ENCODE measurements at places on chromosomes 5 and 9.
A peak's percentile ranks its signal among the peaks of the same experiment; 100 is the strongest.

DNA sequence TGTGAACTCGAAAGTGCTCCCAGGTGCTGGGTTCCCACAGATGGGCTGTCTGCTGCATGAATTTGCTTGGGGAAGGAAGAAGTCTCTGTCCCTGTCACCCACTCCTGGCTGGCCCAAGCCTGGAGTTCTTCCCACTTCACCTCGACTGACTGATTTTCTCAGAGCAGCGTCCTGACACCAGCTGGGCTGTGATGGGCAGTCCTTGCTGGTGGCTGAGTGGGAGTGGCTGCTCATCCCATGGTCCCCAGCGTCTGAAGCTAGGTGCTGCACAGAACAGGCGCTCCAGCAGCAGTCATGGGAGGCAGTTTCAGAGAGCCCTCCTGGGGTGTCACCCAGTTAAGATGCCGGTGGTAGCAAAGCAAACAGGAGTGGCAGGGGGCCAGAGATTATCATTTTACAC, 10.1 kb upstream of the NEURL1B start:
- no peak for DNase-seq

DNA sequence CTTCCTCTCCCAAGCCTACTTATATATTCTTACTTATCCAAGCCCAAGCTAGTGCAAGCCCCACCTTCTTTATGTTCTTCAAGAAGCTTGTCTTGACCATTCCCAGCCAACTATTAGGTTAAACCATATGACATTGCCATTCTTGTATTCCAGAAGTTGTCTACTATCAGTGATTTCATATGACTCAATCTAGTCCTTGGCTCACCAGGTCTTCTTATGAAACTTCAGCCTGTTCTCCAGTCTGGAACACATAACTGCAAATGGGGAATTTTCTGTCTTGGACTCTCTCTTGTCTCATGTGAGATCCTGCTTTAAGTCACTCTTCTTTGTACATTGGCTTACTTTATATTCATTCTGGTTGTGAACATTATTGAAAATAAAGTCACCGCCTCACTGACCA, 130.7 kb downstream of the TTLL11 start:
- no peak for DNase-seq

DNA sequence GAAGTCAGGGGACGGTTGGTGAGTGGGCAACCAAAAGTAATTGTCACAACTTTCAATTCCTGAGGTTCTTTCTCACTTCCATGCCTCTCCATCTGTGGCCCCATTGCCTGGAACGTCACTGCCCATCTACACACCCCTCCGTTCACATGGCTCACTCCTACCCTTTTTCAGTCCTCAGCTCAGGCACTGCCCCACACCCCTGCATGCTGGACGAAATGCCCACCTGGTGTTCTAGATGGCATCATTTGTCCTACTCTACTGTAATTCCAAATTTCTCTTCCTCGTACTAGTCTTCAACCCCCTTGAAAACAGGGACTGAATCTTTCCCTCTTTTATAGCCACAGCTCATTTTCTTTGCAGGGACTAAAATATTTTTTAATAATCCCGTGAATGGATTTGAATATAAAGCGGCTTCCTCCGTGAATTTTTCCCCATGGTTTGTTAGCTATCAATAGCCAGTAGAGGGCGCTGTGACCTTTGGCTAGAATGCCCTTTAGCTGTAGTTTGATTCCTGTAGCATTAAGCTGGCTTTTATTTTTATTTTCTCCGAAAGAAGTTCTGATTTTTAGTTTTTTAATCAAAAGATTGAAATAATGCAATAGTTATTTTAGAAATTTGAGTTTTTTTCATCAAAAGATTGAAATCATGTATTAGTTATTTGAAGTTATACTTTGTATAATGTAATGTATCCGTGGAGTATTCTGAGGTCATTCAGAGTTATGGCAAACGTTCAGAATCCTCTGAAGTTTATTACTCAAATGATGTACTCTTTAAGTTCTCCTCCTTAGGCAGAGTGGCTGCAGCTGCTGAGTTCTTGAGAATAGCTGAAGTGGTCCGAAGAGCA, 232.1 kb downstream of the SH3GL2 start:
- peak; percentile 44 for DNase-seq

DNA sequence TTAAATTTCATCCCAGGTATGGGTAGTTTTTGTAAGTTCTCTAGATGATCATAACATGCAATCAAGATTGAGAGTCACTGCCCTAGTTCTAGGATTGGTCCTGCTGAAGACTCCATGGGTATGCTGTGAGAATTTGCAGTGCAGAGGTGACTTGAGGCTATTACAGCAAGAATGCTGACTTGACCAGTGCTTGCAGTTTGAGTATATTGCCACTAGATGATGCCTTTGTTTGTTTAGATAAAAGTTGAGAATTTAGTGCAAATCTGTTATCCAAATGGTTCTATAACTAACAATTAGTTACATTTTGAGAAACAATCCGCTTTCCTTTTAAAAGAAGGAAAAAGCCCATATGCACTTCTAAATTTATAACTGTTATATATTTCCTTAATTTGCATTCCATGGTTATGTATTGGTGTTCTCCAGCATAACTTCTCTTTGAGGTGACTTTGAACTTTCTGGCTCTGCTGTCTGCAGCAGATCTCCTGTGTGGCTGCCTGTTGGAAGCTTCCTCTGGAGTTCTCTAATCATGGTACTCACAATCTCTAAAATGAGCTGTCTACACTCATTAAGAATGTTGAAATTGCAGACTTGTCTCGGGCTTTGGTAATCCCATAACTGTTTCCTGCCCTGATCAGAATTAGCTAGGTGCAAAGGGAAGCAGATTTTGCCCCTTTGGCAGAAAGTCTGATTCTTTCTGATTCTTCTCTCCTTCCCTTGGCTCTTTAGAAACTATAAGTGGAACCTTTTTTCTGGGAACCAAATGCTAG, 24.9 kb downstream of the MELK start:
- no peak for DNase-seq

DNA sequence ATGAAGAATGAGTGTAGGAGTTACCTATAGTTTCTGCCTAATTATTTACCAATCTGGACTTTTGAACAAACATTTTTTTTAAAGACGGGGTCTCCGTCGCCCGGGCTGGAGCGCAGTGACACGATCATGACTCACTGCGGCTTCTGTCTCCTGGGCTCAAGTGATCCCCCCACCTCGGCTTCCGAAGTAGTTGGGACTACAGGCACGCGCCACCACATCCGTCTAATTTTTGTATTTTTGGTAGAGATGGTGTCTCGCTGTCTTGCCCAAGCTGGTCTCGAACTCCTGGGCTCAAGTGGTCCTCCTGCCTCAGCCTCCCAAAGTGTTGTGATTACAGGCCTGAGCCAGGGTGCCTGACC, 1.5 kb downstream of the CTNNA1 start:
- DNase-seq, result peak; percentile 13

DNA sequence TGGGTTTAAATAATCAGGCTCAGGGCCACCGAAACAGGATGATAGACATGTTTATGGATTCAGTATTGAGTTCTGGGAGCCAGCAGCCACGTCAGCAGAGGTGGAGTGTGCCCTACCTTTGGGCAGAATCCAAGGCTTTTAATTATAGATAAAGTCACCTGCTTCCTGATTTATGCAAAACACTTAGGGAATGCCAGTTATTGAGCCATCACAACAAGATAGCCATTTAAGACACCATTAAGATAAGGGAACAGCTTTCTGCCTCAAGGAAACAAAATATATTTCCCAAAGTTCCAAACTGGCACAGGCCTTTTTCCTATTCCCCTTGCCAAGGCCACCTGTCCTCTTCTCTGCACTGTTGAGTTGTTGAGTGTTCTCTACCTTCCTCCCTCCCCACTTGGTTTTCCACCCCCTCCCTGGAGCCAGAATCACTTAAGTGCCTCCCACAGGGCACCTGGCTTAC, 2.4 kb downstream of the CCL28 start:
- DNase-seq, result no peak

DNA sequence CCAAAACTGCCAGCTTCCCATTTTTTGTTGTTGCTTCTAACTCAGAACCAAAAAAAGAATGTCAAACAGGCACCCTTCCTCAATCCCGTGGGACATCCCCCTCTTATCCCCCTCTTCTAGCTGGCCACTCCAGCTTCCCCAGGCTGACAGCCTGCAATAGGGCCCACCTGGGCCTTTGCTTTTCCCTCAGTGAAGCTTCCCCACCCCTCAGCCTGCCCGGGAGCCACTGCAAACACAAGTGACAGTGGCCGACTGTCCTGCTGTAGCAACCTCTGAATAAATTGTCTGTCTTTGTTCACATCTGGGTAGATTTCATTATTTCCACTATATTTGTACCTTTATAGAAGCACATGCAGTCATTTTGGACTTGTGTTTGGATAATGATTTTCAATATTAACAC, 245.3 kb downstream of the GADD45G start:
- DNase-seq, result no peak

GRCh38 chr5:119079318-119079921, 8.5 kb downstream of the DMXL1 start:
- no peak for DNase-seq

- DNase-seq, result no peak
Observed at GRCh38 chr5:146726891-146727290, 151.7 kb downstream of the PPP2R2B start.

- DNase-seq, result no peak
Observed at GRCh38 chr9:81549500-81550206, 139.7 kb downstream of the TLE1 start.

- DNase-seq, result no peak
Observed at GRCh38 chr5:176596689-176597416, 13.1 kb downstream of the GPRIN1 start.

DNA sequence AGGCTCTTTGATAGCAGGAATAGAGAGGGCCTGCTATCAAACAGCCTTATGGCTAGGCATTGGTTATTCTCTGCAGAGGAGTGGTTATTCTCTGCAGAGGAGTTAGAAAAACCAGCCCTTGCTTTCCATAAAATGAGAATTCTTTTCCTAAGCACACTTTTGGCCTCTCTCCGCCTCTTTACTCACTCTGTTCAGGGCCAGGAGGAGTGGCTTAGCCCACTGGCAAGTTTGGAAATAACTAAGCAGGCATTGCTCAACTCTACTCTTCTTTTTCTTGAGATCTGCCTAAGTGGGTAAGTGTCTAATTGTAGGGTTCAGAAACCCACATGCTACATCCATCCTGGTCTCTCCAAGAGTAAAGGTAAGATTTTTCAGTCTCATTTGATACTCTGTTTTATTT, 341.7 kb downstream of the KIAA0825 start:
- DNase-seq, result no peak

DNA sequence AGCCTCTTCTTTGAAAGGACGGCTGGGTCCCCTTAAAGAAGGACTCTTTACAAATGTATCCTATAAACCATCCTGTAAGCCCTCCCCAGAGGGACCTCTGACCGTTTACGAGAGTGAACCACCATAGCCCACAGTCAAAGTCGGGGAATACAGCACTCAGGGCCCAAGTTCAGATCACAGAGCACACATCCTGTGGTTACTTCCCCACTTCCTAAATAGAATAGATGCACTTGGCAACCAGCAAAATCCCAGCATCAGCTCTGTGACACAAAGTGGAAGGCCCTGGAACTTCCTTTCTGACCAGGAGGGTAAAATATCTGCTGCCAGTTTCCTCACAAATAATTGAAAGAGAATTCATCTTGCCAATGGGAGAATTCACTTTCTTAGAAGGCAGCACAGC, 6.9 kb upstream of the IGFBPL1 start:
- no peak for DNase-seq

DNA sequence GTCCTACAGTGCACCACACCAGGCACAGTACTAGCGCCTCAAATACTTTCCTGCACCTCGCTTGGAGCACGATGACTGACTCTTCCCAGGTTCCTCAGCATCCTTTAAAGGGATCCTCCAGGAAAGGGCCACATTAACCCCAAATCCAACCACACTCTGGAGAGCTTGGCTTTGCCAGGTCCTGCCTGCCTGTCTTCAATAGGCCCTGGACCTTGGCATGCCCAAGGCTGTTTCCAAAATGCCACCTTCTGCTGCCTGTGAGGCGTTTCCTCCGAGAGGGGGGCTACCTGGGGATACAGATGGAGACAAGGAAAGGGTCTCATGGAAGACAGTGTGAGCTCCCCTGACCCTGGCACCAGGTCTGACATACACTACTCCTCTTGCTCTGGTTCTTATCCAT, 169.9 kb downstream of the DAB2IP start:
- DNase-seq, result no peak

DNA sequence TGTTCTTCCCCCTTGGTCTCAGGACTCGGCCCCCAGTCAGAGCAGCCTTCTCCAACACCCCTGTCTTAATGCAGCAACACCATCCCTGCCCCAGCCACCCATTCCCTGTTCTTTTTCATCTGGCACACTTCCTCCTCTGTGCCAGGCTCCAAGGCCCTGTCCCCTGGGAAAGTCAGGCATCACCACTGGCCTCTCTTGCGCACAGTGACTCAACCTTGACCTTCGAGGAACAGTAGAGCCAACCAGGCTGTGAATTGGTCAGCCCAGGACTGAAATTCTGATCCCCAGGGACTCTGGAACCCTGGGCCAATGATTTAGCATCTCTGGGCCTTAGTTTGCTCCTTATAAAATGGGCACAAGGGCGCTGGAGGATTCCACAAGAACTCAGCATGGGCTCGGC, 10.5 kb upstream of the RALGDS start:
- DNase-seq, result no peak

DNA sequence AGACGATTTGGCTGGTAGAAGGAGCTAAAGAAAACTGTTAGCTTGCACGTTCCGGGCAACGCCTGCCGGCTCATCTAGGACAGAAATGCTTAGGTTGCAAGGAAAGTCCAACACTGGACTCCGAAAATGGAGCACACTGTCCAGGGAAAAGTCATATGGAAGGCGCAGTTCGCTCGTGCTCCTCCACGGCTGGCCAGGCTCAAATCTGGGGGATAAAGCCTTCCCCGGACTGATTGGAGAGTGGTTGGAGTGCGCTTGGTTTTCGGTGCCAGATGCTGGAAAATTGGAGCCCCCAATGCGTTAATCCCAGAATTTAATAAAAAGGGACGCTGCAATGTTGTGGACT, 955 bp downstream of the CDH6 start:
- DNase-seq, result no peak

- DNase-seq, result no peak
Observed at GRCh38 chr5:117881426-117882230, 1106.7 kb downstream of the DTWD2 start.

DNA sequence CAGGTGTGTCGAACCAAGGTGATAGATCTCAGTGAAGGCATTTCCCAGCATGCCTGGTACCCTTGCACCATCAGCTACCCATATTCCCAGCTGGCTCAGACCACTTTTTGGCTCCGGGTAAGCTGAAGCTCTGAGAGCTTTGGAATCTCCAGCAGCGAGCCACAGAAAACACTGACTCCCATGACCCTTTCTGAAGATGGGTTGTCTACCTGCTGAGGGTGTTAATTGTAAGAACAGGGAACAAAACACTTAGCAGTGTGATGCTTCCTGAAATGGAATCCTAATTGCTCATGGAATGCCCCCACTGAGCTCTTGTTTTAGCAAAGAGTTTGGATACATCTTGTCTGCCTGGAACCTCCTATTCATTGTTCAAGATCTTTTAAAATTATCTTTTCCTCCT, 177.7 kb downstream of the PAPPA start:
- no peak for DNase-seq
